Psoas muscle (tissue), 8 donors: ENCODE measurements at places on chromosomes 12 and 14.

DNA sequence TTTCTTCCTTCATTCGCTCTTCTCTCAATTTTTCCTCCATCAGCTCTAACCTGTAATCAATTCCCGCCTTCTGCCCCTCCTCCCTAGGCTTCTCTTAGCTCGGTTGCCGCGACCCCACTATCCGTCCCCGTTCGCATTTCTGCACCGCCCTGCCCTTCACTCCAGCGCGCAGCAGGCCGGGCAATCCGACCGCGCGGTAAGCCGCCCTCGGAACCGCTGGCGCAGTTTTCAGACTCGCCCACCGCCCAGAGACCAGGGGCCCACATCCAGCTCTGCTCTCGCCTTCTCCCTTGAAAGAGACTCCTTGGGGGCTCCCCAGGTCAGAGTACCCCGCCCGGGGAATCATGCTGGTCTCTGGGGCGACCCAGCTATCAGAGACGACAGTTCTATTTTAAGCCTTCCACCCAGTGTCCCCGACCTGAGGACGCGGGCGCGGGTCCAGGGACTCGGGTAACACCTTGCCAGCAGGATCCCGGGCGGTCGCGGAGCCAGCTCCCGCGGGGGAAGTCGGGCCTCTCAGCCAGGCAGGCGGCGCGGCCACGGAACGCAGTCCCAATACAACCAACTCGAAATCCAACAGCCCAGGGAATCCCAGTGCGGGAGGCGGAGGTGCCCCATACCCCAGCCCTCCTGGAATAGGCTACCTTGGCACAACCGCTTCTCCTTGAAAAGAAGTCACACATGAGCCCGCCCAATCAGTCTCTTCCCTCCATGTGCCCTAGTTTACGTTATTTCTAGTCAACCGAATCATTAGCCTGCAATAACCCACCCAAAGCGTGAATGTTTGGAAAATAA is 5.7 kb upstream of the SLC38A4 start:
- DNase-seq, result peak; percentile 65

- no peak for DNase-seq
Measured at GRCh38 chr12:68915055-68915454, 17.9 kb downstream of the CPM start.

GRCh38 chr14:61560323-61560722 is 135.0 kb upstream of the HIF1A start:
- no peak for DNase-seq

DNA sequence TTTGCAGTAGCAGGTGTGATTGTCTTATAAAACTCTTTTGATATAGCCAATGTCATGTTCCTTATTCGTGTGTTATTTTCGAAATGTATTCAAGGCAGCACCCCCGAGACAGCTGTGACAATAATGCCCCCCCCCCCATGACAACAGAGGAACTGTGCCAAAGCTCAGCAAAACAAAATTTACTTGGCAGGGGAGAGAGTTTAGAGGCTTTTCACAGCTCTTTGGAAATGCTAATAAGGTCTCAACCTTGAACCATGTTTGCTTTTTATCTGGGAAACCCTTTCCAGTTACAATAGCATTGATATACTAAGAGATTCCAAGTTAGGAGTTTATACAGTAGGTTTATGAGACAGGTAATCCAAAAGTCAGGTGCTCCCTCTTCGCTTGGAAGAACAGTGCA is 56.4 kb upstream of the USP44 start:
- no peak for DNase-seq

DNA sequence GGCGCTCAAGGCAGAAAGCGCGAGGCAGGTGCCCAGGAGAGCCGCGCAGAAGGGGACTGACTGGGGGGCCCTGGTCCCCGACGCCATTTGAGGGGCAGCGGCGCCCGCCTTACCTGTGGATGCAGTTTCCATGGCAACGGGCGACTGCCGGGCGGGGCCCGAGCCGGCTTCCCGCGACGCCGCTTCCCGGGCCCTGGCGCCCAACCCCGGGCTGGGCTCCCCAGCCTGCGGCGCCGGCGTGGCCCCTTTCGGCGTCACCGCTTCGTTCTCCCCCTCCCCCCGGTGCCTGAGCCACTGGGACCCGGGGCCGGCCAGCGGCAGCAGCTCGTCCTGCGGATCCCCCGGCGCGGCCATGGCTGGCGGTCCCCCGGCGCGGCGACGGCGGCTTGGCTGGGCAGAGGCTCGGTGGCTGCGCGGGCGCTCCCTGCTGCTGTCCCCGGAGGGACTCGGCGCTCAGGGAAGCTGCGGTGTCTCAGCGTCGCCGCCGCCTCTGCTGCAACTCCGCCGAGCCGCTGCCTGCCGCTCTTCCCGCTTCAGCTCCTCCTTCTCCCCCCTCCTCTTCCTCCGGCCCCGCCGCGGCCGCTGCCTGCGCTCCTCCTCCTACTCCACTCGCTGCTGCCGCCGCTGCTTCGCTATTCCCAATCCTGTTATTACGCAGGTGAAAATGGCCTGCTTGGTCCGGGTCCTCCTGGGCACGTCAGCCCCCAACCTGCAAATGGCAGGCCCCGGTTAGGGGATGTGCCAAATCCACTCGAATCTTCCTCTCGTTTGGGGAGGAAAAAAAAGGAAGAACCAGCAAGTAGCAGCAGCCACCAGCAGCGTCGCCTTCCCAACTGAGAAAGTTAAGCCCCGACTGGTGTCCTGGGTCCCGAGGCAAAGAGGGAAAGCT is at the start of gene RTN1:
Gene RTN1, minus strand, starts transcription at position 500 of the 889 bp plus-strand sequence. Its CDS starts 146 bp downstream, at position 354.
- peak; percentile 73 for DNase-seq

GRCh38 chr14:104930526-104931303 is 6.0 kb downstream of the PLD4 start:
- no peak for DNase-seq

DNA sequence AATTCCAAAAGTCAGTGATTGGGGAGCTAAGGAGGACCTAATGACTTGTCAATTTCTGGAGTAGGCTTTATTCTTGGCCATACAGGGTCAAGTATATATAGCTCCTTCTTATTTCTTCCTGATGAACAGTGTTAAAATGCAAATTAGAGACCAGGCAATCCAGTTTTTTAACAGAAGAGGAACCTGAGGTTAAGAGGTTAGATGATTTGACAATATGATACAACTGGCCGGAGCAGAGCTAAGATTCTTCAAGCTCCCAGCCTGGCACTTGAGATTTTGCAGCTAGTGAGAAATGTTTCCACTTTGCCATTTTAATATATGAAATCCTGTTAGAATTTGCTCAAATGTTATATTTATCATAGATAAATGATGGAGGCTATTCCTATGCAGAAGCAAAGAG is 204.0 kb downstream of the SSPN start:
- no peak for DNase-seq

DNA sequence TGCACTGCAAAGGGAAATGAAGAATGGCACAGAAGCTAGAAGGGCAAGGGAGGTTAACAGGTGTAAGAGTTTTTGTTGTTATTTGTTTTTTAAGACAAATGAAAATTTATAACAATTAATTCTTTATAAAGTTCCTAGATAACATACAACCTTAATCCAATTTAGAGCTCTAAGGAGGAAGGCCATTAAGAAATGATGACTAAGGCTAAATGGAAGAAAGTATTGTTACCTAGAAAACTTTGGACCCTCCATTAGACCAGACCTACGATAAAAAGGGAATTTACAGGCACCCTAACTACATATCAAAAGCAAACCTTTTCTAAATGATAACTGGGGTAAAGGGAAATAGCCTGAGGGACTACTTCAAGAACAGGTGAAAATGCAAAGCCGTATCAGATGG is 130.8 kb downstream of the PRKD1 start:
- DNase-seq, result no peak

DNA sequence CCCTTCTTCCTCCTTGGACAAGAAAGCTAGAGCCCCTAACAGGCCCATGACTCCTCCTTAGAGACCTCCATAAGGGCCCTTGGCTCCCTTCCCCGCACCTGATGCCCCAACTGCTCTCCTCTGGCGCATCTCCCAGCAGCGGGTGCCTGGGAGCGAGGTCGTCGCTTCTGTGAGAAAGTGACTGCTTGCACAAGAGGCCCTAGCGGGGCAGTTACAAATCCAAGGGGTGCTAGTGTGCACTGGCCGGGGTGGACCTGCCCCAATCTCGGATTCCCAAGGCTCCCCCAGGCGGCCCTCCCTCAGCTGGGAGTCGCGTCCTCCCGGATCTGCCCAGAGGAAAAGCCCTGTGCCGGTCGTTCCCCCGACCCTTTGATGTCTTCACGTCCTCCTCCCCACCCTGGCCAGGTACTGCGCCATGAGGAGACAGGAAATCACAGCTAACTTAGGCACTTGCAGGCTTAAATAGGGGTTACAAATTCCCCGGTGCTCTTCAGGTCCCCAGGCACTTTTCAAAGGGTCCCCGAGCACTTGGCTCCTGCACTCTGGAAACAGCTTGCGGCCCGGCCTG is 2.8 kb downstream of the NKX2-8 start:
- DNase-seq, result no peak

- no peak for DNase-seq
Measured at GRCh38 chr14:24920265-24921075, 129.5 kb downstream of the STXBP6 start.

- no peak for DNase-seq
Measured at GRCh38 chr12:111314953-111315539, 53.8 kb downstream of the PHETA1 start.
